Stimulated activated CD8-positive, alpha-beta memory T cell treated with anti-CD3 and anti-CD28 coated beads, Interleukin-4, amount 100 ng/mL, for 48 hours (primary cell): ENCODE measurements at places on chromosomes 1 and 21.

DNA sequence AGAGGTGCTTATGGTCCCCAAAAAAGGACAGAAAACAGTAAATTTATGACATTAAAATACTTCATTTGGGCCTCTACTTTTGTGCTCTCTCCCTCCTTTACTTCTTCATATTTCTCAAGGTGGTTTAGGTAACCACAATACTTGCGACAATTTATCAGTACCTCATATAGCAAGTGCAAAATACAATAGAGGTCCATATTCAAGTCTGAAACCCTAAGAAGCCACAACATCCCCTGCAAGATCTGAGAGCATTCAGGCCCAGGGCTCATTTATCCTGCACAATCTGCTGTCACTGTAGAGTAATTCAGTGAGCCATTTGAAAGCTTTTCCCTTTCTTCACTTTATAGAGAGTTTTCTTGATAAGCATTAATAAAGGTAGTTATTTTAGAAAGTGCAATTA is 24.2 kb upstream of the ATP6V1G3 start:
- no peak for DNase-seq

DNA sequence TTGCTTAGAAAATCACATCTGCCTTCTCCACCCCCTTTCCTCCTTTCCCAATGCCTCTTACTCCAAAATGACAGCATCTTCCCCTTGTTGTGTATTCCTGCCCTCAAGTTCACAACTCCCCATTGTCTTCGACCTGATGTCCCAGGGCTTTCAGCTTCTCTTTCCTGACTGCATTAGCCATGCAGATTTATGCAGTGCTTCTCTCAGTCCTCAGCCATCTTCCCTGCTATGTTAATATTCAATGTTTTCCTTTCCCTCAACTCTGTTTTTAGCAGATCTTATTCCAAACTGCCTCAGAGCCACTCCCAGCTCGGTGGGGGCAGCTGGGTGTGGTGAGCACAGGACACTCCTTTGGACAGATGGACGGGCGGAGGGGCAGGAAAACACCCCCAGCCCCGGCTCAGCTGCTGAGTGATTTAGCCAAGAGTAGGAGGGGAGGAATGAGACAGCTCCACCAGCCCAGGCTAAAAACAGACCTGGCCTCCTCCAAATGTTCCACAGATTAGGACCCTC is 71.0 kb downstream of the CD2 start:
- no peak for DNase-seq

GRCh38 chr1:189131576-189131975 is 1346.1 kb downstream of the BRINP3 start:
- DNase-seq: no peak

DNA sequence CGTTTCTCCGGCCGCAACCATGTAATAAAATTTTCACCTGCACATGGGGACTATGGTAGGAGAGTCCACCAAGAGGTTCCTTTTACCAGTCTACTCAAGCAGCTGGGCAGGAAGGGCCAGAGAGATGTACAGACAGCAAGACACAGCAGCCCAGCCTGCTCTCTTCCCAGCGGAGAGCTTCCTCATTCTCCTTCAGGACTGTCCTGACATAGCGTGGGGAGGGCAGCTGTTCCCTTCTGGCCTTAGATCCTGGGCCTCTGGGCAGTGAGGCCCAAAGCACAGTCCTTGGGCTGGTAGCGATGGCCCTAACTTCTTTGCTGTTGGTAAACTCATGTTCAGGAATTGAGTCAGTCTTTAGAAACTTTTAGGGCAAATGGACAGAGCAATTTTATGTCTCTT is 89.1 kb downstream of the BCAR3 start:
- no peak for DNase-seq

DNA sequence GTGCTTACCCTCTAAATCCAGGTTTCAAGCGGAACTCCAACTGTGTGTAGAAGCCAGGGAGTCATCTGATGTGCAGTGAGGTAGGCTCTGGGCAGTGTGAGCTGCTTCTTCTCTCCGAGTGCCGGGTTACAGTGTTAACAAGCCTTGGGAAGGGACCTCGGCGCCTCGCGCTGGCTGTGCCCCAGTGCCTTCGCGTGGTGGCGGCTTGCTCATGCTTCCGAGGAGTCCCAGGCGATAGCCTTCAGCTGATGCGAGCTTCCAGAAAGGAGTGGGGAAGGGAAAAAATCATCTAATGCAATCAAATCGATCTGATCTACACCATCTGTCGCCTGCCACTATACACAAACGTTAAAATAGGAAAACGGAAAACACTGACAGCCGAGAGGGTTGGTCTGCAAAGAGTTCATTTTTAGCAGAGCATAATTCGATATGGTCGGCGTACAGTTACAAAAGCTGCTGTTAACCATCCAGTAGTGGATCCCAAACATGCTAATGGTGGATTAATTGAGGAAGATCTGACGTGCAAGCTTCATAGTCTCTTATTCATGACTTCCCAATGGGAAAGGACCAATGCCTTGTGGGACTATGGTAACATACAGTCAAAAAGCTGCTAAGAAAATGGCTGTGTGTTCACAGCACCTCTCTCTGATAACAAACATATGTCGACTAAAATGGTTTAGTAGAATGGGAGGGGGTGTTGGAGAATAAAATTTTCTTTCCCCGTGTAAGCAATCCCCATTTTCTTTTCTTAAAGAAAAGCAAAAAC is 128.7 kb upstream of the DPYD start:
- DNase-seq: peak; percentile 27
